ENCODE measurements at places on chromosomes 4 and X.
A peak's percentile ranks its signal among the peaks of the same experiment; 100 is the strongest.

DNA sequence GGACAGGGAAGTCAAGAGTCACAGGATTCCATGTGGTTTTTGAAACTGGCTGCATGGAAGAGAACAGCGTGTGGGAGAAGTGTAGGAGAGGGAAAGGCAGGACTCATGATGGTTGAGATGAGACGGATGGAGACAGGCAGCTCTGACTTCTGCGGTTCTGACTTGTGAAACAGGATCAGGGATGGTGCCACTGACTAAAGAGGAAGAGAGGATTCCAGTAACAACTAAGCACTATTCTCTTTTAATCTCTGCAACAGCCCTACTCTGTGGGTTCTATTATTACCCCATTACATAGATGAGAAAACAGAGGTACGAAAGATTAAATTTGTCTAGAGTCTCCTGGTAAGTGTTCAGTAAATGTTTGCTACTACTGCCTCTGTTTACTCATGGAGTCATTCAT, 156.3 kb downstream of the CBR4 start:
- DNase-seq: no peak

- peak; percentile 33 for DNase-seq
Measured at GRCh38 chr4:55819634-55820033, at the start of gene EXOC1L. Gene EXOC1L, plus strand, starts transcription at chr4:55819790. Its CDS starts 237 bp downstream, at chr4:55820027.

GRCh38 chr4:95867919-95868318, 28.0 kb downstream of the PDHA2 start:
- peak; percentile 19 for DNase-seq

GRCh38 chrX:72045141-72045540, 86.6 kb downstream of the RTL5 start:
- no peak for DNase-seq

DNA sequence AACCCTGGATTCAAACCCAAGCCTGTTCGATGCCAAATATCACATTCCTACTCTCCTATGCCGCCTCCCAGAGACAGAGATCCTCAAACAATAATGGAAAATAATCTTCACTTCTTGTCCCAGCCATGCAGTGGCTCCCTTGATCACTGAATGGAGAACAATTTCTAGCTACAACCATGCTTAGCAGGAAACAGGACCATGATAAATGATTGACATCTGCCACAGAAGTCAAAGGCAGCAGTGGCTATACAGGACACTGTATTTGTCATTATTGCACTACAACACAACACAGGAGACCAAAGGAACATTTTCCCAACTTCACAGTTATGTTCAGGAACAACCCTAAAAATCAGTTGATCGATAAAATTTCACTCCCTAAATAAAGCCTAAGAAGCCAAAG, 243.3 kb upstream of the SLC7A11 start:
- DNase-seq: no peak

DNA sequence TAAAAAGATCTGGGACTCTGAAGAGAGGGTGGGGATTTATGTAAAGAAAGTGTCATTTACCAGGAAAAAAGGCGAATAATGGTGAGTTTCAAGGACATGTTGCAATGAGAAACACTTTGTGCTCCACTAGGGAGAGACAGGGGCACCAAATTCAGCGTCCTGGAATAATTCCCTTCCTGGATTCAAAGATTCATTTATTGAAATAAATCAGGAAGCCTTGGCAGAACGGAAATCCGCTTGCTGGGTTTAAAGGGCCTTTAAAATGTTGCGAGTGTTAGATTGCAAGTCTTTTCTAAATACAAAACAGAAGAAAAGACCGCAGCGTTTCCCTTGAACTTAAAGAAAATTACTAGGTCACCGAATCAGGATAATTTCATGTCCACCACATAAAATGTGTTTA, 3.8 kb upstream of the ZIC3 start:
- no peak for DNase-seq

GRCh38 chr4:5774416-5775036, 63.5 kb downstream of the EVC start:
- DNase-seq: no peak

DNA sequence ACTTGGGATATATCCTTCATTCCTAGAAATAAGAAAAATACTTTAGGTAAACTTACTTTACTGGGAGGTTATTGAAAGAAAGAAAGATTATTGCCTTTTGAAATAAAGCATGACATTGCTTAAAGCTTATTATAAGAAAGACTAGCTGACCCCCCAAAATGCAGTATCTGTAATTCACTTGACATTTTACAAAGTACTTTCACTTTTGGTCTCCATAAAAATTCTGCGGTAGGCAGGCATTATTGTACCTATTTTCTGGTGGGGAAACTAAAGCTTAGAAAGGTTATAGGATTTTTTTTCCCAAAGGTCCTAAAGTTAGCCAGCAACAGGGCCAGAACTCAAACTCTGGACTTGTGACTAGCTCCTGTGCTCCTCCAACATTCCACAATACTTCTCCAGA, 29.7 kb upstream of the TXK start:
- no peak for DNase-seq

- DNase-seq: no peak
Measured at GRCh38 chrX:66004928-66005829, 34.7 kb downstream of the VSIG4 start.

- no peak for DNase-seq
Measured at GRCh38 chrX:49710744-49711319, 15.0 kb upstream of the PAGE1 start.

GRCh38 chr4:1879485-1879884, 8.3 kb downstream of the NSD2 start:
- DNase-seq: no peak

- no peak for DNase-seq
Measured at GRCh38 chr4:11287055-11287454, 141.6 kb downstream of the HS3ST1 start.
